ENCODE measurements at places on chromosomes 5 and 9.

GRCh38 chr9:110178281-110178680, 29.7 kb downstream of the C9orf152 start:
- no peak for DNase-seq

GRCh38 chr9:99590840-99591239, 230.8 kb upstream of the NR4A3 start:
- DNase-seq, result no peak

GRCh38 chr9:87498046-87498810, 561 bp downstream of the DAPK1 start:
- DNase-seq, result no peak

DNA sequence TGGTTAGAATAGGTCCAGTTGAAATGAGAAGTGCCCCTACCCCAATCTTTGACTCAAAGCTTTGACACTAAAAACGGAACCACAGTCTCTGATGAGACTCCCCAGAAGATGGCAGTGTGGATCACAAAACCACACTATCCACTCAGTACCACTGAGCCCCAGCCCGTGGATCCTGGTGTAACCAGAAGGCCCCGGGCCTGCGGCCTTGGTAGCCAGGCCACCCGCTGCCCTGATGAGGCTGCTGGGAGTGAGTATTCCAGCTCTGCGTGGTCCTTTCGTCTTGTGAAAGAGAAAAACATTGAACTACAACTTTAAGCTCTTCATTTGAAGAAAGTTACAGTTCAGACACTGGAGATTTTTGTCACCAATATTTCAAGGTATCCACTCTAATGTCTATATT, 42.2 kb upstream of the FBP1 start:
- peak; percentile 50 for DNase-seq

- DNase-seq, result no peak
Measured at GRCh38 chr9:34417734-34418133, 40.6 kb downstream of the FAM219A start.

DNA sequence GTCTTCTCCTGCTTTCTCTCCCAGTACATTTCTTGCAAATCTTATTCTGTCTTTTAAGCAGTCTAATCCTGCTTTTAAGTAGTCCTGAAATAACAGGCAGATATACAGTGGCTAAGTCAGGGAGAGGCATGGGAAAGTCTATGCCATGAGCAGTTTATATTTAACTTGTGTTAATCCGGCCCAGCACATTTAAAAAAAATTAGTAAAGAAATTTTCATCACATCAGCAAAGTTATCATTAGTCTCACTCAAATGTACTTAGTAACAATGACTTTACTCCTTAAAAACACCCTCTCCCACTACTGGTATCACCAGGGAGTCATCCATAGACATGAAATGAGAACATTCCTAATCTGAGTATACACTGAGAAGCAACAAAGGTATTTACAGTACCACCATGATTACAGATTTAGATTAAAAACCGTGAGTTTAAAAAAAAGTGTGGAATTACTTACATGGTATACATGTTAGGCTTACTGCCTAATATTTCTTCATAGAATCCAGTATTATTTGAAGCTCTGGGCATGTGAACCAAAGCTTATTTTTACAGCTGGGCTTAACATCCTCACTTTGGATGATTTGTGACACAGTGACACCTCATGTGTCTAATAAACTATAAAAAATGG, 75.9 kb upstream of the DAB2 start:
- no peak for DNase-seq

DNA sequence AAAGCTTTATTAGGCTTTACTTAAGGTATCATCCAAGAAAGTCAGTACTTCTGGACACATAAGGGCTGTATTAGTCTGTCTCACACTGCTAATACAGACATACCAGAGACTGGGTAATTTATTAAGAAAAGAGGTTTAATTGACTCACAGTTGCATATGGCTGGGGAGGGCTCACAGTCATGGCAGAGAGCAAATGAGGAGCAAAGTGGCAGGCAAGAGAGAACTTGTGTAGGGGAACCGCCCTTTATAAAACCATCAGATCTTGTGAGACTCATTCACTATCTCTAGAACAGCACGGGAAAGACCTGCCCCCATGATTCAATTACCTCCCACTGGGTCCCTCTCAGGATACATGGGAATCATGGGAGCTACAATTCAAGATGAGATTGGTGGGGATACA, 49.2 kb upstream of the SLC44A1 start:
- DNase-seq, result no peak

DNA sequence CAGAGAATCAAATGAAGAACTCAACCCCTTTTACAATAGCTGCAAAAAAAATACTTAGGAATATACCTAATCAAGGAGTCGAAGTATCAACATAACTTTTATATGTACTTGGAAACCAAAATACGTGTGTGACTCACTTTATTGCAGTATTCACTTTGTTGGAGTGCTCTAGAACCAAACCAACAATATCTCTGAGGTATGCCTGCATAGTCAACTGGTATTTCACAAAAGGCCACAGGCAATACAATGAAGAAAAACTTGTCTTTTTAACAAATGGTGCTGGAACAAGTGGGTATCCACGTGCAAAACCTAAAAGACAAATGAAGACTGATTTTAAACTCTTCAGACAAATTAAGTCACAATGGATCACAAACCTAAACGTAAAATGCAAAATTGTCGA, 385.7 kb downstream of the TLE1 start:
- no peak for DNase-seq

DNA sequence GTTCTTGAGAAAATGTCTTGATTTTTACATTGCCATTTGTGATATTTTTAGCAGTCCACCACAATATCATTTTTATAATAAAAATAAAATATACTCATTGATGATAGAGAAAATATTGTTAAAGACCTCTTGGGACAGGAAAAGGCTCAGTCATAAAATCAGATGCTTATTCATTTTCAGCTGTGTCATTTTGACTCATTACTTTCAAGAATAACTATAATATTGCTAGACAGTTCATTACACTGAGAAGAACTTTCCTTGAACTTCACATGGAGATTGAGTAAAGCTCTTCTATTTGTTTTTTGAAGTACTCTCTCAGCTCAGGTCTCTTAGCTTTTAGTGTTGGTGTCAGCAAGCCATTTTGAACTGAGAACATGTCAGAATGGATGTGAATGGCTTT, 8.5 kb upstream of the MEIKIN start:
- DNase-seq, result no peak

GRCh38 chr5:111309384-111309783, 85.2 kb downstream of the CAMK4 start:
- DNase-seq, result no peak

- DNase-seq, result no peak
Measured at GRCh38 chr5:109620651-109621050, 69.1 kb upstream of the MAN2A1 start.

DNA sequence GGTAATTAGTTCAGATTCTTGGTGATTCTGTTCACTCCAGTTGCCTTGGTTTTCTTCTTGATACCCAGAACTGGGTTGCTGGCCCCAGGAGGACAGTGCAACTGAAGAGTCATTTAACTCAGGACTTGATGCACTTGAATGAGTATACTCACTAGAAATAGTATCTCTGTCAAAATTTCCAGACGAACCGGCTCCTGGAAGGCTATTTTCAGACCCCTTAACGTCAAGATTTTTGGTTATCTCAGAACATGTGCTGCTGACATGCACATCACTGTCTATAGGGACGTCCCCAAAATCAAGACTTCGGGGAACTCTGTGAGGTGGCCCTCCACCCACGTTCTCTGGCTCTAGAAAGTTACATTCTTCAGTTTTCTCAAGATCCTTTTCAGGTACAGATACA, 56.7 kb upstream of the PCA3 start:
- DNase-seq, result no peak

GRCh38 chr5:177132136-177133095, 1.2 kb upstream of the NSD1 start:
- peak; percentile 52 for DNase-seq

- DNase-seq, result no peak
Measured at GRCh38 chr5:150234576-150235499, 45.0 kb downstream of the SLC6A7 start.

DNA sequence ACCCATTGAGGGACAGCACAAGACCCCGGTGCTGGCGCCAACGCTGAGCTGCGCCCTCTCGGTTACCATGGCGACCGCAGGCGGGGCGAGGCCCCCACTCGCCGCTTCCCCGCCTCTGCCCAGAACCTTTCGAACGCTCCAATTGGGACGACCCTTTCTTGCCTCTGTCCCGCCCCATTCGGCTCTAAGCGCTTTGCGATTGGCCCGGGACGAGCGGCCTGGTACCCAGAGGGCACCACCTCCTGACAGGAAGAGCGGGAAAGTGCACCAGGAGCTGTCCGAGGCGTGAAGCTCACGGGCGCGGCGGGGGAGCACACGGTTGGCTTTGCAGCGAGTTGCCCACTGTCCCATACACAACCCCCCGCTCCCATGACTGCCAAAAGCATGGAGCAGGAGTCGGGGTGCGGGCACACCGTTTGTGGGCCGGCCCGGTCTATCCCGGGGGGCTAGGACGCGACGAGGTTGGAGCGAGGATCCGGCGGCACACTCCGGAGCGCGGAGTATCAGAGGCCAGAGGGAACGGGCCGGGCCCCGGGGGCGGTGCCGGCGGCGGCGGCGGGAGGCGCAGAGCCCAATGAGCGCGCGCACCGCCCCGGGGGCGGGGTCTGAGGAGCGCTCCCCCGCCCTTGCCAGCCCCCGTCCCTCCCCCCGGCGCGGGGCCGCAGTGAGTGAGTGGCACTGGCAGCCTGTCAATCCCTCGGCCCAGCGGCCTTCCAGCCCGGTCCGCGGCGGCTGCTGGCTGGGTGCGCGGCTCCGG, 978 bp upstream of the PBX3 start:
- peak; percentile 92 for DNase-seq
